Mucosa of gallbladder (tissue), 1 donor: ENCODE measurements at places on chromosomes 1 and 21.

DNA sequence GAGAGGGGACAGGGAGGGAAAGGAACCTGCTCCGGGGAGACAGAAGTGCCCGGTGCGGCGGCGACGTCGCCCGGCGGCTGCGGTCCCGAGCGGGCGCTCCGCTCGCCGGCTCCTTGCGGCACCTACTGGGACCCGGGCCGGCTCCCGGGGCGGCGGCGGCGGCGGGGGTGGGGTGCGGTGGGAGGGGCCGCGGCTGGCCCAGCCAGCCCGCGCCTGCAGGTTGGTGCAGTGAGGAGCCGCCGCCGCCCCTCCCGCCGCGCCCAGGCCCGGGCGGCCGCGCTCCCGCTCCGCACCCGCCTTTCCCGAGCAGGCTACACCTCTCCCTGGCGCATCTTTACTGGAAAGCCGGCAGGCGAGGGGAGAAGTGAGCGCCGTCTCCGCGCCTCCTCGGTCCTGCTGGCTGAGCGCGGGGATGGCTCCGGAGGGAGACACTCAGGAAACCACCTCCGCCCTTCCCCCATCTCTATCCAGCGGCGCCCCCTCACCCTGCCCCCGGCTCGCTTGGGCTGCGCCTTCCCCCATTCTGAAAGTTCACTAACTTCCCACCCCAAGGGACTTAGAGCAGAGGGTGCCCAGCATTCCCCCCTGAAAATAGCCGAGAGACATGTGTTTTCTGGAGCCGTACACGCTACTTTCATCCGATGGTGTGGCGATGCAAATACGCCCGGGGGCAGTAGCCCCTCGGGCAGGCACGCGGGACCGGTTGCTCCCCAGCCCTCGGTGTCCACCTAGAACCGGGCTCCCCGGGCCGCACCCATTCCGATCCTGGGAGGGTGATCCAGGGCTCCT, at the start of gene PLD5:
Gene PLD5, minus strand, starts transcription at position 127 of the 789 bp plus-strand sequence.
- no peak for DNase-seq

DNA sequence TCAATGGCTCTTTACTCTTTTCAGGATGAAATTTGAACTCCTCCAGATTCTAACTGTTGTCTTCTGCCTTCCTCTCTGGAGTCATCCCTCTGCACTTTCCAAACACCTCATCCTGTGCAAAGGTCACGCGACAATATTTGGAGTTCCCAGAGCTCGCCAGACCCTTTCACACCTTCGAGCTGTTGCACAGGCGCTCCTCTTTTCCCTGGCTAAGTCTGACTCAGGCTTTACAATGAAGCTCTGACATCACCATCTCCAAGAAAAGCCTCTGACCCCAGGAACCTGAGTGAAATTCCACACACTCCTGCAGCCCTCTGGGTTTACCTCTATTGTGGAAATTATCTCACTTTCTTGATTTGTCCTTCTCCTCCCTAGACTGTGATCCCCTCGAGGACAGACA, 270.3 kb downstream of the RGS7 start:
- DNase-seq = no peak

DNA sequence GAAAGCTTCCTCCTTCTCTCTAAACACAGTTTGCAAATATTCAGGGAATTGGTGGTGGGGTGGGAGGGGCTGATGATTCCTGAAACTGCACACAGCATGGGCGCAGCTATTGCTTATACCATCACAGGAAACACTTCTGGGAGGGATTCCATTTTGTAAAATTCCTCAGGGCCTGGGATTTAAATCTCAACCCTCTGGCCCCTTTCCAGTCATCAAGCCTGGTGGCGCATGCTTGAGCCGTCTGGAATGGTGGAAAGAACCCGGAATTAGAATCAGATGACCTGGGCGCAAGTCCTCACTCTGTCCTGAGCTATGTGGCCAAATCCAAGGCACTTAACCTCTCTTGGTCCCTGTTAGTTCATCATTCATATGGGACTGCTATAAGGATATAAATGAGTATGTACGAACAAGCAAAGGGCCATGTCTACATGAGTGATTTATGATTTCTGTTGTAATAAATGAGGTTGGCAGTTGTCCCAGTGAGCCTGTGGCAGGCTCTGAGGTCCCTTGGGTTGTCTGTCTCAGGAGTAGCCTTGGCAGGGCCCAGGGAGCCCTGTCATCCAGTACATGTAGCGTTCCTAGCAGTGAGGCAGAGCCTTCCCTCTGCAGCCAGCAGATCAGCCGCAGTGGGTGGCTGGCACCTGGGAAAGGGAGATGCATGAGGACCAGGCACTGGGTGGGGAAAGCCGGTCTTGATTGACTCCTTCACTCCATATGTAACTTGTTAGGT, 72.0 kb downstream of the MAN1C1 start:
- DNase-seq = no peak

GRCh38 chr1:209655411-209656231, 3.4 kb upstream of the LAMB3 start:
- peak; percentile 36 for DNase-seq

GRCh38 chr1:161787355-161787754, 21.2 kb downstream of the ATF6 start:
- DNase-seq = no peak

- DNase-seq = peak; percentile 13
These were observed 345.8 kb downstream of the KIF26B start for GRCh38 chr1:245500546-245500945.

- no peak for DNase-seq
These were observed 24.3 kb upstream of the RCAN1 start for GRCh38 chr21:34639250-34639649.

DNA sequence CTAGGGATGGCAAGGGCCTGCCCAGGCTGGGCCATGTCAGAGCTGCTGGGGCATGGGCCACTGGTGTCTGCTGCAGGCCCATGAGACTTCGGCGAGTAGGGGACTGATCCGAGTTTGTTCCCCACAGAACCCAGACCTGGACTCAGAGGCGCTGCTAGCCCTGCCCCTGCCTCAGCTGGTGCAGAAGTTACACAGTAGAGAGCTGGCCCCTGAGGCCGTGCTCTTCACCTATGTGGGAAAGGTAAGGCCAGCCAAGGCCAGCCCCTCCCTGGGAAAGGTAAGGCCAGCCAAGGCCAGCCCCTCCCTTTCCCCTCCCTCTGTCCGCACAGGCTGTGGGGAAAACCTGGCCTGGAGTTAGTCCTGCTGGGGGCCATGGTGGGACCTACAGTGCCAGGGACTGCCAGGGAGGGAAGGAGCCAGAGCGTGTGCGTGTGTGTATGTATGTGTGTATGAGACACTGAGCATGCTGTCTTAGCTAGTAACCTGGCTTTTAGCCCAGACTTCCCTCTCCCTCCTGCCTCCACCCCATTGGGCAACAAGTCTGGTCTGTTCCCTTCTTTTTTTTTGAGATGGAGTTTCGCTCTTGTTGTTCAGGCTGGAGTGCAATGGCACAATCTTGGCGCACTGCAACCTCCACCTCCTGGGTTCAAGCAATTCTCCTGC, 8.0 kb downstream of the FAAH start:
- DNase-seq = peak; percentile 86

GRCh38 chr1:214324896-214325800, 44.2 kb downstream of the SMYD2 start:
- DNase-seq = no peak

DNA sequence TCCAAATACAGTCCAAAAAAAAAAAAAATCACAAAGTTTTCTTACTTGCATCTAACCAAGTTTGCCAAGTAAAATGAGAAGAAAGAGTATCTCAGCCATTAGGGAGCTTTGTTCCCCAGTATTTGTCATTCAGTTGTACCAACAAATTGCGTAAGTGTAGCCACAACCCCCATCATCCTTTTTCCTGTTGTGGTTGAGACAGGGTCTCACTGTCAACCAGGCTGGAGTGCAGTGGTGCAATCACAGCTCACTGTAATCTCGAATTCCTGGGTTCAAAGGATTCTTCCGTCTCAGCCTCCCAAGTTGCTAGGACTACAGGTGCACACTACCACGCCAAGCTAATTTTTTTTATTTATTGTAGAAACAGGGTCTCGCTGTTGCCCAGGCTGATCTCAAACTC, 9.5 kb downstream of the STX6 start:
- no peak for DNase-seq

DNA sequence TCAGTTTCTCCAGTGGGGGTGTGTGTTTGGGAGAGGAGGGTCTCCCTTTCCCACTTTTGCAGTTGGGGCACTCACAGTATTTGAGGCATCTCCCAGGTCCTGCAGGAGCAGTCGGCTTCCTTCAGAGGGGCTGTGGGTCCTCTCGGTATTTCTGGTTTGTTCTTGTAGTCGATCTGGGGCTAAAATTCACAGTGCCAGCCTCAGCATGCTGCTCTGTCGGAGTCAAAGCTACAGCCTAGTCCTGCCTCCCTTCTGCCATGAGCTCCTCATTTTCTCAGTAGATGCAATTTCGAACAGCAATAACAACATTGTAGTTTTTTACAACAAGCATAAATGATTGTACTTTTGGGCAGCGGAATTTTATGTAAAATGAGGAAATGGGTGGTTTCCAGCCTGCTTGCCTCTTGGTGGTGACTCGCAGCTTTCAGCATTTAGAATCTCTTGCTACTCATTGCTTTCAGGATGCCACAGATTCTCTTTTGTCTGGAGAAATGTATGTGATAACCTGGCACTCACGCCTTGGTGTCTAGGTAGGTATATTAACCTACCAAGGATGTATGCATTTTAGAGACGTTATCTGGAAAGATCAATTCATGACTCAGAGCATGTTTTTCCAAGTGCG, 82.4 kb upstream of the C21orf91 start:
- no peak for DNase-seq

- DNase-seq = no peak
These were observed 272.2 kb upstream of the B3GALT2 start for GRCh38 chr1:193458628-193459027.

- DNase-seq = no peak
These were observed 290.5 kb upstream of the DPYD start for GRCh38 chr1:98211271-98211845.

DNA sequence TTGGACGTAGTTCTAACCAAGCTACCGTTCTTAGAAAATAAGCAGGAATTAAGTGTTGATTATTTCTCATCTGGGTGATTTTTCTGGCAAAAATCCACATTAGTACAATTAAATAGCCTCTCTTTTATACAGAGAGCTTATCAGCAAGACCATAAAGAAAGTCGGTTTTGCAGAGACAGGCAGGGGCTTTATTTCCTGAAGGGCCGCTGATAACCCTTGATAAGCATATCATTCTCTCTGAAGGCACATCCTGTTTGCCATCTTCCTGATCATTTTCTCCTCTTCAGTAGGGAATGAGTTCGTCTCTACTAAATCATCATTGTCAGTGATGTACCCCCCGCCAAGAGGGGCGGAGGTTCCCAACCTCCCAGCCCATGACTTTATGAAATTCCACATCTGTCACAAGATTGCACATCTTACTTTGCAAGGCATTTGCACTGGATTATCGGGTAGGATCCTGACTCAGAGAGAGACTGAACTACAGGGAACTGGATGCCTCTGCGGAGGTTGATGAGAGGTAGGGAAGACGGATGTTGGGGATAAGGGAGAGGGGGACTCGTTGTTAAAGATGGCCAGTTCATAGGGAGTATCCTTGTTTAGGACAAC, 115.7 kb downstream of the KCNJ6 start:
- no peak for DNase-seq

GRCh38 chr1:906600-907420, 16.9 kb upstream of the SAMD11 start:
- DNase-seq = peak; percentile 53

- no peak for DNase-seq
These were observed 36.6 kb upstream of the WNT2B start for GRCh38 chr1:112472142-112472541.

GRCh38 chr1:10975567-10976326, 36.7 kb upstream of the TARDBP start:
- peak; percentile 67 for DNase-seq

- DNase-seq = no peak
These were observed 96.9 kb downstream of the ADSS2 start for GRCh38 chr1:244354810-244355278.

GRCh38 chr1:115491298-115492018, 150.3 kb upstream of the VANGL1 start:
- DNase-seq = no peak

- DNase-seq = no peak
These were observed 36.6 kb downstream of the POFUT2 start for GRCh38 chr21:45250914-45251634.

- no peak for DNase-seq
These were observed 25.8 kb upstream of the GADD45A start for GRCh38 chr1:67659229-67659628.

DNA sequence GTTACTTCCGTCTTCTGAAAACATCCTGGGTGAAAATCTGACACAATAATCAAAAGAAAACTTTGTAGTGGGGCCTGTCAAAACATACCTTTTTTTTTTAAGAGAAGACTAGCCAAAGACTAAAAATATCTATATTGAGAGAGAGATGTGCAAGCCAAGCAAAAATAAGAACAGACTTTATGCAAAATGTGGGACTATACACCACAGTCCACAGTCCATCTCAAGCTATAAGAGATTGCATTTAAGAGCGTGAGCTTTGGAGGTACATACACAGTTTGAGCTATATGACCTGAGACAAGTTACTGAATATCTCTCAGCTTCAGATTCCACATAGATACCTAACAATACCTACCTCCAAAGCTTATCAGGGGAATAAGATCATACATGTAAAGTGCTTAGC, 64.9 kb upstream of the DYNLT5 start:
- no peak for DNase-seq

DNA sequence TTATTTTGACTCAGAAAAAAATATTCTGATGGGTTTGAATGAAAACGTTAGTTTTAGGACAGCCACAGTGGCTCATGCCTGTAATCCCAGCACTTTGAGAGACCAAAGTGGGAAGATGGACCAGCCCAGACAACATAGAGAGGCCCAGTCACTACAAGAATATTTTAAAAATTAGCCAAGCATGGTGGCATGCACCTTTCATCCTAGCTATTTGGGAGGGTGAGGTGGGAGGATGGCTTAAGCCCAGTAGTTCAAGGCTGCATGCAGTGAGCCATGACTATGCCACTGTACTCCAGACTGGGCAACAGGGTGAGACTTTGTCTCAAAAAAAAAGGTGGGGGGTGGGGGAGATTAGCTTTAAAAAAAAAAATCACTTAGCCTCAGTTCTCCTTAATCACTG, 127.5 kb downstream of the LBR start:
- no peak for DNase-seq

DNA sequence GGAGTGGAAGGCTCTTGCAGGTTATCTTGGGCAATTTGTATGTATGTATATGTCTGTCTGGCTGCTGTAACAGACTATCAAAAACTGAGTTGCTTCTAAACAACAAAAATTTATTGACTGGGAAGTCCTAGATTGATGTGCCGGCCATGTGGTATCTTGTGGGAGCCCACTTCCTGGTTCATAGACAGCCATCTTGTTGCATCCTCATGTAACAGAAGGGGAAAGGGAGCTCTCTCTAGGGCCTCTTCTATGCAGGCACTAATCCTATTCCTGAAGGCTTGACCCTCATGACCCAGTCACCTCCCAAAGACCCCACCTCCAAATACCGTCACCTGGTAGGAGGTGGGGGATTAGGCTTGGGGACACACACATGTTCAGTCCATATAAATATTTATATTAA, 9.2 kb downstream of the GIPC2 start:
- DNase-seq = no peak
